Kidney glomerular epithelial cell (primary cell): ENCODE measurements at places on chromosomes 7 and 10.

GRCh38 chr10:98419469-98420261, 4.7 kb upstream of the PYROXD2 start:
- DNase-seq = no peak

DNA sequence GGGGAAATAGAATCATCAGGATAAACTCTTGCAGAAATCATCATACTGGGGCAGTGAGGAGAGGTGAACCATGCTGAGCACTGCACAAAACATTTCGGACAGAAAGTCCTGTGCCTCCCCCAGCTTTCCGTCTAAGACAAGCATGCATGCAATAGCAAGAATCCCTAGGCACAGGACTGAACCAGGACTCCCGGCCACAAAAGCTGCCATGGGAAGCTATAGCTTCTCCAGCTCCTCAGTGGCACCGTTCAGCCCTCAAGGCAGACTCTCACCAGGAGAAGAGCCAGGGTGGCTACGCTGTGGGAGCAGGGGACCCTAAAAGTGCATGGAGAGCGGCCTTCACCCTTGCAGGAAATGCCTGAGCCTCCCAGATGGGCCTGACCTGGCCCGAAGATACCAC, 70.8 kb downstream of the ASB13 start:
- DNase-seq = no peak

DNA sequence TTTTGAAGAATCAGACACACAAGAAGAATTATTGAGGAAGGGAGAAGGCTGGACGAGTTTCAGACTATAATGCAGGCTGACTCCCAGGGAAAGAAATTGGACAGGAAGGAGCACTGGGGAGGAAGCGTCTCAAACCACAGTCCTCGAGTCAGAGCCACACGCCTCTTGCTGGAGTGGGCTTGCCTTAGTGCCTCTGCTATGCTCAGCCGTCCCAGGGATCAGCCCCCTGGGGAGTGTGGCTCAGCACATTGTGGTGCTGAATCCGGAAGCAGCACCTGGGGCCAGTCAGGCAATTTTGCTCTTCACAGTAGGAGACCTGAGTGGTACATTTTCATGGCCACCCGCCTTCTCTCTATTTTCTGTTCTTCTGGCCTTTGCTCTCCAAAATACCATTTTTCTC, 67.4 kb upstream of the SLC35G1 start:
- DNase-seq = no peak

DNA sequence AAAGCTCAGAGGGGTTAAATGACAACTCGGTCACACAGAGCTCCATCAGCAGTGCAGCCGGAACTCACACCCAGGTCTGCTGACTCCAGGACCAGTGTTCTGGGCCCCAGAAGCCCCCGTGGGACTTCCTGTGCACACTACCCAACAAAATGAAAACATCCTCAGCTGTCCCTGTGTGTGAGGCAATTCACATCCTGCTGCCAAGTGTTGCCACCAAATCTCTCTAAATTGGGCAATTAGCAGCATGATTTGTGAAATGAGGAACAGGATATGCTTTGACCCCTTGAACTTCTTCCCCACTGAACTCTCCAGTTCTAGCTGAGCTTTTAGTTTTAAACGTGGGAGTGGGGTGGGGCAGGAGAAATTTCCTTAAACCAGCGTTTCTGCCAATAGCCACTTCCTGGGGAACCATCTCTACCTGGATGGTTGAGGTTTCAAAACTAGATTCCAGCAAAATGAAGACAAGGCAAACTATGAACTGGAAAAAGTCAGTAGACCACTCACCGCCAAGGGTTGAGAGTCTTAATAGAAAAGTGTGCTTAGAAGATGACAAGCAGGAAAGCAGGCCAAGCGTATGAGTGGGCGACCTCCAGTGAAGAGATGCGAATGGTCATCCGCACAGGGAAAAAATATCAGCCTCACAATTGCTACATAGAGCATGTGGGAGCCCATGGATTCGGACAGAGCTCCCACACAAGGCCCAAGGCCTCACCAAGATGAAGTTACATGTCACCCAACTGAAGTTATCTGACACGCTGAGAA, 51.9 kb upstream of the CHST15 start:
- no peak for DNase-seq

- DNase-seq = no peak
Measured at GRCh38 chr7:98125759-98126158, 19.1 kb downstream of the LMTK2 start.

GRCh38 chr7:113141803-113142202, 23.4 kb upstream of the SMIM30 start:
- no peak for DNase-seq

DNA sequence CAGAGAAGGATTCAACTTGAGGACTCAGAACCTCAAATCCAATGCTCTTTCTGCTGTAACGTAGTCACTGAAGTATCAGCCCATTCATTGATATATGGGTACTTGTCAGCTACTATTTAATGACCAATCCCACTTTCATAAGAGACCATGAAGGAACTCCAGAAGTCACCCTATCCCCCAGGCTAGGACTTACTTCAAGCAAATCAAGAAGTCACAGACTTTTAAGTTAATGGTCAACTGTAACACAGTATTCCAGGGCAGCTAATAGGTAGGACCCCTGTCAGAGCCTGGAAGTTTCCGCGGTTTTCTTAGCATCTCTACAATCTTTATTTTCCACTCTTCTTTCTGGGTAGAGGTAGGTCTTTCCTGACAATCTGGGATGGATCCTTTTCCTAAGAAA, 269.9 kb downstream of the POU6F2 start:
- no peak for DNase-seq

DNA sequence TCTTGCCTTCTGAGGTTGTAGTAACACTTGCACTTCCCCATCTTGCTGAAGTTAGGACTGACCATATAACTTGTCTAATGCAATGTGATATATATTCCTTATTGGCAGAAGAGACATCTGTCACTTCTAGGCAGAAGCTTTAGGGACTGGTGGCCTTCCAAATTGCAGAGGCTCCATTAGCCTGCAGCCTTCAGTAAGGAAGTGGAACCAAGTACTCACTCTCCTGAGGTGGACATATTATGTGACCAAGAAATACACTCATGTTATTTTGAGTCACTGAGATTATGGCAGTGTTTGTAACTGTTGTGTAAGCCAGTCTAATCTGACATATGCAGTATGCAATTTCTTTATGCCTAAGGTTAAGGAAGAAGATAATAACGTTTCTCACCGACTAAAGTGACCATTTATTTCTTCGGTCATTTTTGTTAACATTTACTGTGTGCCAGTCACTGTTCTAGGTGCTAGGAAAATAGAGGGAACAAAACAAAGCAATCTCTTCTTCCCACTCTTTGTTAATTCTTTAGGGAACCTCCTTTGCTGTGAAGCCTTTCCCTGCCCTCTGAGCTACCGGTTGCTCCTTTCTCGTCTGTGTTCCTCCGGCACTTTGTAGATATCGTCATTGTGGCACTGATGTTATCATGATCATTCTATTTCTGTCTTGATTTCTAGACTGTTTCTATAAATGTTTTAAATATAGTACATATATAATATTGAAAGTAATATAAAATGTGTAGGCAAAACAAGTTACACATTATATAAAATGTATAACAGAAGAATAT, 52.9 kb upstream of the HBP1 start:
- no peak for DNase-seq

DNA sequence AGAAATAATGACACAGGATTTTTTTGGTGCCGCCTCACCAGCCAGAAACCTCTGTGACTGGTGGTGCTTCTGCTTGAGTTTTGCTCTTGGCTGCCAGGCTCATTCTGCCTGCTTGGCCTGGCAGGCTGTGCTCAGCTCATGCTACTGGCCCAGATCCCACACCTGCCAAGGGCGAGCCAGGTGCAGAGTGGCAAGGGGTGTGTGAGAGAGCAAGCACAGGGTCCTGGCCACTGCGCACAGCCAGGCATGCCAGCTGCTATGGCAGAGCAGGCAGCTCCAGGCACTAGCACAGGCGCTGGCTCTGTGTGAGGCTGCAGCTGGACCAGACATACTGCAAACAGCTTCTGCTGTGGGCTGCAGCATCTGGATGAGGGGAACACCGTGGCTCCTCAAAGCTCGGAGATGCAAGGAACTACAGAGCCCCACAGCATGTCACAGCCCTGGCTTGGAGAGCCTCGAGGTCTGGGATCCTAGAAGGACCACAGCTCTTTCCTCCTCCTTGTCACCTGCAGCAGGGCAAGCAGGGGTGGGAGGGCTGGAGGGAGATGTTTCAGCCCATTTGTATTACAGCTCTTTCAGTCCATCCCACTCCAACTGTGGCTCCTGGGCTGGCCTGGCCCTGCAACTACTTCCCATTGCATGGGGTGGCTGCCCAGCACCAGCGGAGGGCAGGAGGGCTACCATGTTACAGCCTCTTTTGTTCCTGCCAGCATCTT, 313.4 kb upstream of the SEMA3C start:
- DNase-seq = no peak
